Stimulated activated CD4-positive, alpha-beta T cell treated with anti-CD3 and anti-CD28 coated beads, TNF-alpha, amount 100 ng/mL, for 48 hours (primary cell): ENCODE measurements at places on chromosomes 6 and 20.

DNA sequence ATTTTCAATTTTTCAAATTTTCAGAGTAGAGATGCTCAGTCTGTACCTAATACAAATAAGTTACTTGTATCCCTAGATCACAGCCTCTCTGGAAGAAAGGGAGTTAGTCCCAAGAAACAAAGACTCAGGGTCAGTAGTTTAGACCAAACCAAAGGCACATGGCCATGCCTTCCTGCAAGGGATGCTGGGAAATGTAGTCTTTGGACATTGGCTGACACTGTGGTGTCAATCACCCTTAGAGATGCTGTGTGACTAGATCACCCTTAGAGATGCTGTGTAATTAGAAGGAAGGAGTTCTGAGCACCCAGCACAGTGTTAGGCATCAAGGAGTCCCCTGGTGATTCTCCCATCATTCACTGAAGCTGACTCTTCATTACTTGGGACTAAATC lies 202.1 kb downstream of the NFATC2 start:
- DNase-seq, result no peak

GRCh38 chr6:165584541-165584940 lies 78.5 kb downstream of the PDE10A start:
- no peak for DNase-seq

DNA sequence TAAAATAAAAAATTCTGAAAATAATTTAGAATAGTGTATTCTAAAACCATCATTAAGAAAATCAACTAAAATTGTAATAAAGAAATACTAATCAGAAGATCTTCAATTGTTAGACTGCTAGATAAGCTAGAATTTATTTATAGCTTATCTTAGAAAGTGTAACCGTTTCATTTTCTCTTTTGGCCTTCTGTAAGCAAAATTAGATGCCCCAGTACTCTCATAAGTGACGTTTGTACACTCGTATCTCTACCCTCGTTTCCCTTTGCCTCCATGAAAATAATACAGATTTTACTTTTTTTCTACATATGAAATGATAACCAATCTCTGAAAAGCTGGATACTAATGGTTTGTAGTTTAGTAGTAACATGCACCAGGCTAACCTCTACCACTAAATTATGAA lies 19.8 kb downstream of the DSE start:
- DNase-seq, result no peak

GRCh38 chr20:823574-823902 lies 10.0 kb upstream of the FAM110A start:
- no peak for DNase-seq

DNA sequence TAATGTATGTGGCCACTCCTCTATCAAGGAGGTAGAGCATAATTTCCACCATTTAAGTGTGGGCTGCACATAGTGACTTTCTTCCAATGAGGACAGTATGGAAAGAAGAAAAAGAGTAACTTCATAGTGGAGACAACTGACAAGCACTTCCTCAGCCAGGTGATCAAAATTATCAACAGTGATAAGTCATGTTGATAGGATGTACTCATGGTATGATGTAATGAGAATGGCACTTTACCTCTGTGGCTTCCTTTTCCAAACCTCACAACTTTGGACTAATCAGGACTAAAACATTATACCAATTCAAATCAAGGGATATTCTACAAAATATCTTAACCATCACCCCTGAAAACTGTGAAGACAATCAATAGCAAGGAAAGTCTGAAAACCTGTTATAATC lies 302.3 kb upstream of the CITED2 start:
- DNase-seq, result no peak

DNA sequence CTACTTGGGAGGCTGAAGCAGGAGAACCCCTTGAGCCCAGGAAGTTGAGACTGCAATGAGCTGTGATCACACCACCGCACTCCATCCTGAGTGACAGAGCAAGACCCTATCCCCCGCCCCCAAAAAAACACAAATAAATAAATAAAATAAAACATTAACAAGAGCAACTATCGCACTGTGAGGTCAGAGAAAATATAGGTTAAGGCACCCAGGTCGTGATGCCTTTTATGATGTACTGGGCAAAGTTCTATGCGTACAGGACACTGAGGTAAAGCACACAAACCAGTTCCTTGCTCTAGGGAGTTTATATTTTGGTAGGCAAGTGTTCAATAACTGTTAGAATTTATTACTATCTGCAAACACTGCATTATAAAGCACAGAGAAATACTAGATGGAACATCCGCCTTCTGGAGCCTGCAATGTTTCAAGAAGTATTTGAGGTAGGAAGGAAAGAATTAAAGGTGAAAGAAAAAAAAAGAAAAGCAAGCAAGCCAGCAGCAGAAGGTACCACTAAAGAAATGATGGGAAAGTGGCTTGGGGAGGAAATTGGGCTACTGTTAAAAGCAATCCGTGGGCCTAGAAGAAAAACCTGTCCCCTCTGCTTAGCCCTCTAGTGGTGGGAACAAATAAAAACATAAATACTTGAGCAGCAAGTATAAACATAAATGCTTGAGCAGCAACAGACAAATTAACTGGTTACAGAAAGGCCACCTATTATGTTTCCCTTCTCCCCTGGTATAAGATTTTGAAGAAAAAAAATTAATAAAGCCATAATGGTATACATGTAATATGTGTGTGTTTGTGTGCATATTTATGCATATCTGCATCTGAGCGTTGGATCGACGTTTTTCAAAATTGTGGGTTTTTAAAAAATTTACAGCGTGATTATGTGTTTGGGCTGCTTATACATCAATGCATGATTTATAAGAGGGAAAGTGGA lies 128.0 kb downstream of the PHACTR1 start:
- DNase-seq, result no peak

DNA sequence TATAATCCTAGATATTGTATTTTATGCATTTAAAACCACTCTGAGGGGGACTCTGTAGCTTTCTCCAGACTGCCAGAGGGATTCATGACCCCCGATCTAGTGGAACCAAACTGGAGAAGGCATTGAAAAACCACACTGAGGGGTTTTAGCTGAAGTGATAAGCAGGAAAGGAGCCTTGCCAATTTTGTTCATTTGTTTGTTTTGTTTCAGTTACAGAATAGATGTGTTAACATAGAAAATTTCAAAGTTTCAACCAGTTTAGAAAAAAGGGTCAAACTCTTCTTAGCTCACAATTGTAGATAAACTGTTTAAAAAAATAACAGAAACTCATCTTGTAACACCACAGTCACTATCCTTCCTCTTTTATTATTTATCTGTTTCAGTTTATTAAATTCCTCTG lies 19.8 kb downstream of the TAB2 start:
- DNase-seq, result no peak

DNA sequence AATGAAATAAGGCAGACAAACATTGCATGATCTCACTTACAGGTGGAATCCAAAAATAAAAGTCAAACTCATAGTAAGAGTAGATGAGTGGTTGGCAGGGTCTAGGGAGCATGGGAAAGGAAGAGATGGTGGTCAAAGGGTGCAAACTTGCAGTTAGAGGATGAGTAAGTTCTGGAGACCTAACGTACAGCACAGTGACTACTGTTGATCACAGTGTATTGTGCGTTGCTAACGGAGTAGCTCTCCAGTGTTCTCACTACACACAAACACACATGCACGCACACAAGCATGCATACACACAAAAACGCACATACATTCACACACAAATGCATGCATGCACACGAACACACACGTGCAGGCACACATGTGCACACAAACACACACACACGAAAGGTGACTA lies 54.9 kb downstream of the LY86 start:
- no peak for DNase-seq

DNA sequence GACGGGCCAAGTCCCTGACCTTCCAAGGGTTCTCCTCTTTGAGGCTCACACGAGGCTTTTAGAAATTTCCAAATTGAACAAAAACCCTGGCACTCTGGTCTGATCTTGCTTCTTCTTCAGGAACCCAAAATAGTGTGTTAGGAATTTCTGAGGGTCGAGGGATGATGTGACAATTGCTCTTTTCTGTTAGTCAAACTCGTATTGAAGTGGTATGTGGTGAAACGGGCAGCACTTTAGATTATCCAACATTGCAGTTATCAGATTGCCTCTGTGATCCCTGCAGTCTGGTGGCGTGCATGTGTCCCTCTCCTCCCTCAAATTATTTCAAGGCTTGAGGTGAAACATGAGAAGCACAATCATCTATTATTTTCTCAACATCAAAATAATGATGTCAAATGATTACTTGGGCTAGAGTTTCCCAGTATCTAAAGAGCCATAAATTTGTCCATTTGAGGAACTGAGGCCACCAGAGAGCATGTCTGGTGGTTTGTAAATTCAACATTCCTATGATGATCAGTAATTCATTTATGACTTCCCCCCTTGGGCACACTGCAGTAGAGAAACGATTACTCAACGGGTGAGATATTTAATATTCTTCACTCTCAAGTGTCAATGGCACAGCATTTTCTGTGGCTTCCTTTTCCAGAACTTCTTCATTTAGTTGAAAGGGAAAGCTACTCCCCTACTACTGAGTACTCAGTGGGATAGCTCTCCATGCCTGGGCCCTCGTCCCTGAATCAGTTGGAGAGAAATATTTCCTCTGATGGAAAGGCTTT lies 308.6 kb upstream of the MAP3K7 start:
- no peak for DNase-seq

GRCh38 chr6:44064948-44065272 lies 62.3 kb downstream of the MRPL14 start:
- no peak for DNase-seq

DNA sequence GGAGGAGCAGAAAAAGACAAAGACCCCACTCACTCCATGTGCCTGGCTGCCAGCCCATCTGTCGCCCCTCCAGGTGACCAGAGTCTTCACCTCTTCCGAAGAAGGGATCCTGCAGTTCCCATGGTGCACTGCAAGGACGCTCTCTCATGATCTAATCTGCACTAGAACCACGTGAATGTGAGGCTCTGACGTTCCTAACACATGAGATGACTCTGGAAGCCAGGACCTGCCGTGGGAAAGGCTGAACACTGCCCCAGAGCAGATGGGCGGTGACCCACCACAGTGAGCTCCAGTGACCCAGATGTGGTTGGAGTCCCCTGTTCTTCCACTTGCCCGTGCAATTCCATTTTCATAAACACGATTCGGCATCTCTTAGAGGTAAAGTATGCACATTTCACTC lies 39.6 kb upstream of the PDE10A start:
- DNase-seq, result no peak

GRCh38 chr6:84926189-84927155 lies 162.1 kb upstream of the TBX18 start:
- DNase-seq, result no peak

DNA sequence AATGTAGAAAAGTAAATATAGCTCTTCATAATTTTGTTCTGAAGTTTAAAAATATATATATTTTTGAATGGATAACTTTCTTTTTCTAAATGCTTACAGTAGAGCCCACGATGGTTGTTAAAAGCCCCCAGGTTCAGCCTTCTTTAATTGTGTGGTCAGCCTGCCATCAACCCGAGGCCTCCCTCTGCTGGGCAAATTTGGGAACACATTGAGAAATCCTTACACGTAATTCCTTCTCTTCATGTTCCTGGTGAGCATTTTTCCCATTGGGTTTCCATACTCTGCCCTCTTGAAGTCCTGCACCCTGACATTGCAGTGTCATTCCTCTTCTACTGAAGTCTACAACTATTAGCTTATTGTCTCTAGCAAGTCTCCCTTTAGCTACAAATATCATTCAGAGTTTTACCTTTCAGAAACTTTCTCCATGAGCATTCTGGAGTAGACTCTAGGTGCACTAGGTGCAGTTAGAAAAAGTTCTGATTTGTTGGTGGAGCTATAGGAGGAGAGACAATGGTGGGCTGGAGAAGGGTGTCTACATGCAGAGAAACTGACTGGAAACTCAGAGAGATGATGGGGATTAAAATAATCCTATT lies 40.6 kb downstream of the TRIM38 start:
- DNase-seq, result no peak

GRCh38 chr20:25544734-25545133 lies 40.6 kb downstream of the NINL start:
- no peak for DNase-seq

DNA sequence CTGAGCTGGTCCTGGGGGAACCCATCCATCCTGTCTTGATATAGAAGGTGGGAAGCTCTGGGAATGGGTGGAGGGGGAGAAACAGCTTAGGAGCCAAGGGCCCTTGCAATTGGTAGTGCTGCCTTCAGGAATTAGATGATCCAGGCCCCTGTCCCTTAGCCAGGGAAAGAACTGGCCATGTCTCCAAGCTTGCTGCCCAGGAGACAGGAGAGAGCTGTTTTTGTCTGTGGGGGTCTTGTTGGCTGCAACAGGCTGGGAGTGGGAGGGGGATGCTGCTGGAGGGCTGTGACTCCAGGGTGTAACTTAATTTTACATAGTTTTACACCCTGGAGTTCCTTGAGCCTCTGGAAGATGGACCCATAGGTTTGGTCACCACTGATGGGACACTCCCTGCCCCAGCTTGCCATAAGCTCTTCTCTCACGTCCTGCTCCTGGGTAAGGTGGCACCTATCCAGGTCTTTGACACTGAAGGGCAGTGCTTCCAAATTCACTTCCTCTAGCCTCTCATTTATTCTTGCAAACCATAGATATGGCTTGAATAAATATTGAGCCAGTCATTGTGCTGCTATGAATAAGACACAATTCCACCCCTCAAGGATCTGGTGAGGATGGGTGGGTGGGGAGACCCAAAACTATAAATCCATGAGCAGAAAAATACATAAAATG lies 16.8 kb downstream of the VEGFA start:
- DNase-seq, result no peak

GRCh38 chr6:104050455-104050854 lies 809.3 kb downstream of the HACE1 start:
- DNase-seq, result no peak

- no peak for DNase-seq
Measured at GRCh38 chr6:169935348-169935718, 183.9 kb downstream of the ERMARD start.

DNA sequence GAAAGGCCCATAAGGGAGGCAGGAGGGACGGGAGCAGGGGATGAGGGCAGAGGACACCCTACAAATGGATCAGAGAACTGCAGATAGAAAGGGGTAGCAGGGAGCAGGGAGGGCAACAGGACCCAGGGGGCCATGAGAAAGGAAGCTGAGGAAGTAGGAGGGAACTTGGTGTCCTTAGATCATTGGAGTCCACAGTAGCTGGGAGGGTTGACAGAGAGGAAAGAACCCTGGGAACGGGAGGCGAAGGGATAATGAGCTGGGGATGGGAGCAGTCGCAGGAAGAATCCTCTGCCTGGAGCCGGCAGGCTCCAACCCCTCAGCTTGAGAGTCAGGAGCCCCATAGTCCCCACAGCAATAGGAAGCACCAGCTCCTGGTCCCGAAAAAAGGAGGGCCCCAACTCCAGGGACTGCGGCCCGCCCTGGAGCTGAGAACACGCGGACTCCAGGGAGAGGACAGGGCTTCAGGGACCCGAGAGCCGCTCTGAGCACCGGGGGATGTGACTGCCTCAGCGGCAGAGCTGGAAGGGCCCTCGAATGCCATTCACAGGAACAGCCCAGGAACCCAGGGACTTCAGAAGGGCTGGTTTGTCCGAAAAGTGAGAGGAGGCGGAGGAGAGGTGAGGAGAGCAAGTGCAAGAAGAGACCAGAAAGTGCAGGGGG lies 32.7 kb downstream of the HLA-A start:
- no peak for DNase-seq

GRCh38 chr6:42166444-42167141 lies 6.6 kb upstream of the GUCA1A start:
- DNase-seq, result peak; percentile 40

- DNase-seq, result no peak
Measured at GRCh38 chr20:53873230-53873604, 197.2 kb downstream of the BCAS1 start.
